ENCODE measurements at places on chromosomes 7 and 10.

- no peak for DNase-seq
These were observed 13.1 kb downstream of the PODXL start for GRCh38 chr7:131543298-131543697.

GRCh38 chr10:34809796-34810195, 5.3 kb downstream of the PARD3 start:
- DNase-seq, result no peak

DNA sequence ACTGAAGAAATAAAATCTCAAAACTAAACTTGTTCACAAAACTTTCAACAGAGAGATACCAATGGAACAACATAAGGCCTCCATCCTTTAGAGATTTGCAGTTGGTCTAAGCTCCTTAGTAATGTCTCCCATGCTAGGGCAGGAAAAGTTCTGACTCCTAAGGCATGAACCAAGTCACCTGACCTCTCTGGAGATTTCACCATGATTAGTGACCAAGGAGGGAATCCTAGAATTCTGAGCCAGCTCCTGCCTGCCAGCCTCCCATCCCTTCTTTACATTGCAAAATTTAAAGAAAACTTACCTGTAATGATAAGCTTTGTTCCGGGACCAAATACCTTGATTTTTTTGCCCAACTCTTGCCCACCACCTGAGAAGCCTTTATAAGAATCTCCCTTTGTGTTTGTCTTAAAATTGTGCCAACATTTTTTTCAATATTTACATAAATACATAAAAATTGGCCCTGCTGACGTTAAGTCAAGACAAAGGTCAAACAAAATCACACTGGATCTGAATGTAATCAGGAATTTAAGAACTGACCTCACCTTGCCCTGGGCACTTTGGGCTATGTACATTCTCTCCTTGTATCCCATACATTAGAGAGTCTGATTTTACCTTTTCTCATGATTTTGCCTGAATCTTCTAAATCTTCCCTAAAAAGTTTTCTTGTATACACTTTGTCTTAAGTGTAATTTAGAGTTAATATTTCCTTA, at the start of gene TARP:
TSS of gene TARP (minus strand) at position 351 of the 710 bp plus-strand sequence.
- no peak for DNase-seq

DNA sequence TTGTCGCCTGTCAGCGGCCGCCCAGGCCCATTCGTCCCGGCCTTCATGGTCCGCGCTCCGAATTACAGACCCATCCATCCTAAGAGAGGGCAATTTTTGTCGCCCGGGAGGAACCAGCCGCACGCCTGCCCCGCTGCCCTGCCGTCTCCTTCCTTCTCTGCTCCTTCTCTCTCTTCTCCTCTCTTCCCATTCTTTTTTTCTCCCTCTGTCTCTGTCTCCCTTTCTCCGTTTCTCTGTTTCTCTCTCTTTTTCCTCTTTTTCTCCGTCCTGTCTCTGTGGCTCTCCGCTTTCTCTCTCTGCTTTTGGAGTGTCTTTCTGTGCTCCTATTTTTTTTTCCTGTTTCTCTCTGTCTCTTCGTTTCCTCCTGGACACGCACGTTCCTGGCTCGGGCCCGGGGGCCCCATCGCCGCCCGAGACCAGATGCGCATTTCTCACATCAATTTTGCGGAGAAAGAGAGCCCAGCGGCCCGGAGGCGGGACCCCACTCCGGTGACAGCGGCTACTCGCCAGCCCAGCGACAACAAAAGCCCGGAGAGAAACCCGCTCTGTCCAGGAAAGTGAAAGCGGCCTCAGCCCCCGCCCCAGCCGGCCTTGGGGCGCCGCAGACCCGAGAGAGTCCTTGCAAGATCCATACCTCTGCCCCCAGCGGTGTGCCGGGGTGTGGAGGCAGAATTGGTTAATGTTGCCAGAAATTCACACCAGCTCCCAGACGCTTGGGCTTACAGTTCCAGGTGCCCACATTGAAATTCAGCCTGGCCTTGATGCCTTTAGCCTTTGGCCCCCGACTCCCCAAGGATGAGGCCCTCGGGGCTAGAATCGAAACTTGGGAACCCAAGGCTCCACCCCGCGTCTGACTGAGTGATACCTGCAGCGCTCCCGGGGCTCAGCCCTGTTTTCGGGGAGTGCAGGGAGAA, 4.1 kb downstream of the LBX1 start:
- DNase-seq, result no peak

GRCh38 chr10:132708441-132708840, 77.5 kb downstream of the NKX6-2 start:
- no peak for DNase-seq

GRCh38 chr10:62907470-62908212, 91.5 kb upstream of the EGR2 start:
- no peak for DNase-seq

DNA sequence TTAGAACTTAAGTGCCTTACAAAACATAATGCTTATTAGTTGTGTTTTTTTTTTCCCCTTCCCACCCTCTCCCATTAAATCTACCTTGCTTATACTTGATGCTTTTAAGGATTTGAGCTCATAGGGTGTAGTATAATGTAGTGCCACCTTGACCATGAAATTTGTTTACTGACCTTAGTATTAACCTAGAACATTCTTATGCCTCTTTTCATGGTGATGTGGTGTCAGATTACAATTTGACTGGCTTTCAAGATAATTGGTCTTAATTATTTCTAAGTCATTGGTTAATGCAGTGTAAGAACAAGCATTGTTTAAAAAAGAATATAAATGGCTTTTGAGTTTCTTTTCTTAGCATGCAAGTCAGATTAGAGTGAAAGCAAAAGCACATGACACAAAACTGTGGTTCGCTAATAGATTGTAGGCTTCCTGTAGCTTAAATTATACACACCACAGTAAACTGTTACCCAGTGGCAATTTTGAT, 61.8 kb downstream of the ADD3 start:
- DNase-seq, result no peak

DNA sequence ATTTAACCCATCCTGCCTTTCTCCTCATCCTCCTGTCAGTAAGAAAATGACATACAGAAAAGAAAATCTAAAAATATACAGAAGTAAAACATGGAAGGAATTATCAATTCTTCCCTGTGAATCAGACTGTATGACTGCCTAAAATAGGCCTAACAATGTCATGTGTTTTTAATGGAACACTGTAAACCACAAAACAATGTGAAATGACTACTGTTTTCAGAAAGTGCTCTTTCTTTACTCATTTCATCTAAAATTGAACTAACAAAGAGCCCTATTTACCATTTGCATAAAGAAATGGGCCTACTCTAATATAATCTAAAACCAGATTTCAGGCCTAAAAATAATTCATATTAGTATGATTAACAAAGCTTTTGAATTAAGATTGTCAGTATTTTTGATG, 35.7 kb downstream of the SEMA3E start:
- no peak for DNase-seq

DNA sequence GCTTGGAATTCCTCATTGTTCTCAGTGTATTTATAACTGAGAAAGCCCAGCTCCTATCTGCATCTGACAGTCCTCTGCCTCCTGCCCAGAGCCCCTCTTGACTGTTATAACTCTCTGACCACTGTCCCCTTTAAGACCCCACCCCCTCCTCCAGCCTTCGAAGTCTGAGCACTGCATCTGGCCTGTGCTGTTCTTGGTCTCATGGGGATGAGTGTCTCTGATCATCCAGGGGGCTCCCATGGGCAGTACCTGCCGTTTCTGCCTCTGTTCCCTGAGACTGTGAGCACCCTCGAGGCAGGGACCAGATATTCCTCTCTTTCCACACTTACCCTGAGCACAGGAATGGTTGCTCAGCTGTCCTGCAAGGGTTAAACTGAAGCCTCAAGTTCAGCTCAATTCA, 7.7 kb downstream of the GHRHR start:
- DNase-seq, result no peak

GRCh38 chr10:132988988-132989387, 46.6 kb upstream of the CFAP46 start:
- no peak for DNase-seq

GRCh38 chr10:1070919-1071318, 14.7 kb downstream of the WDR37 start:
- DNase-seq, result no peak

GRCh38 chr10:81021428-81022129, 483.9 kb downstream of the SH2D4B start:
- no peak for DNase-seq

DNA sequence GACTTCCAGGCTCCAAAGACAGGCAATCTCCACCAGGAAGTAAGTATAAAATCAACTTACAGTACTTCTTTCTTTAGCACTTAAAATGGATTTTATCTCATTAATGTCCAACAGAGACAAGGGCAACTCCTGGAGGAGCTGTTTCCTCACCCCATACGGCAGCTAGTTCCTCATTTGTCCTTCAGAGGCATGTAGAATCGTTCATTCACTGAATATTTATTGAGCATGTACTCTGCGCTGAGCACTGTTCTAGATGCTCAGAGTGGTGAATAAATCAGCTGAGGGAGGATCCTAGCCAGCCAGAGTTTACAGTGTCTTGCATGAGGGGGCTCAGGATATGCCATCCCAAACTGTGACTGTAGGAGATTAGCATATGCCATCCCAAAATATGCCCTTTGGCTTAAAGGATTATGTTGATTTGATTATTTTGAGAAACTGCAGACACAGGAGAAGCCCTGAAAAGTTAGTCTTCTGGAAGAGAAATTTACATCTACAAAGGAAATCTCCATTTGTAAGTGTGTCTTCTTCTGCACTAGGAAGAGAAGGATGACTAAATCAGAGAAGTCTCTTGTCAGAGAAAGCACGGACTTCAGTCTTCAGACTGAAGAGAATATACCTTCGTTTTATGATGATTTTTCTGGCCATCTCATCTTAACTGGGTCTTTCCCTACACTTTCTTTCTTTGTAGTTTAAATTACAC, 66.9 kb downstream of the BAMBI start:
- DNase-seq, result no peak

DNA sequence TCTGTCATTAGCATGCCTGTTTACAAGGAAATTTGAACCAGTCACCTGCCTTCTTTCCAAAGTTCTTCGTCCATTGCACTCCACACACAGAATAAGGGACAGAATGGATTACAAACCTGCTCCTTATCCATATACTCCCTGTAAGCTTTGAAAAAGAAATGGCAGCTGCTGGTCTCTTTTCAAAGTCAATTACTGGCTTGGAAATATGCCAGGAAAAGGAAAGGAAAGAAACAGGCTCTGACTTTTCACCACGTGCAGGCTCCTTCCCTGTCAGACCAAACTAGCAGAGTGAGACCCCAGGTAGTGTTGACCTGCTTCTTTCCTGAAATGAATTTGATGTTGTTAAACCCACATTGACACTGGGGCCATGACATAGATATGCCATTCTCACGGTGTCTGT, 84.5 kb downstream of the LHFPL3 start:
- no peak for DNase-seq

- no peak for DNase-seq
These were observed 433.6 kb downstream of the ACTR3B start for GRCh38 chr7:153193144-153193595.

- no peak for DNase-seq
These were observed 35.3 kb downstream of the CHST3 start for GRCh38 chr10:71999360-72000072.

DNA sequence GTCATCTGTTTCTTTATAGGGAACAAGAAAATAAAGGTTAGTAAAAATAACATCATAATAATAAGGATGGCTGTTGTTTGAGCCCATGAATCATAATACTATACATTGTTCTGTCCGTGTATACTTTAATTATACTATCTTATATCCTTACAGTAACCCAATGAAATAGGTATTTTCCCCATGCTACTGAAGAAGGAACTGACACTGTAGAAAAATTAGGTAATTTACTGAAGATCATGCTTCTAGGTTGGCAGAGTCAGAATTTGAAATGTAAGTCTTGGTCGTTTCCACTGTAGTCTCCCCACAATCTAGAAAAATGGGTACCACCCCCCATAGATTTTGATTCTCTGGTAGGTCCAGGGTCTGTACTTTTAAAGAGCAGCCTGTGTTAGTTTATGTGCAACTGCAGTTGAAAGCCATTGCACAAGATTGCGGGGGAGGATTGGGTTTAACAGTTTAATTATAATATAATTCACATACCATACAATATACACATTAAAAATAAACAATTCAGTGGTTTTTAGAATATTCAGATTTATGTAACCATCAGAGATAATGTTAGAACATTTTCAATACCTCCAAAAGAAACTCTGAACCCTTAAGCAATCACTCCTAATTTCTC, 47.7 kb downstream of the SHOC2 start:
- DNase-seq, result no peak

DNA sequence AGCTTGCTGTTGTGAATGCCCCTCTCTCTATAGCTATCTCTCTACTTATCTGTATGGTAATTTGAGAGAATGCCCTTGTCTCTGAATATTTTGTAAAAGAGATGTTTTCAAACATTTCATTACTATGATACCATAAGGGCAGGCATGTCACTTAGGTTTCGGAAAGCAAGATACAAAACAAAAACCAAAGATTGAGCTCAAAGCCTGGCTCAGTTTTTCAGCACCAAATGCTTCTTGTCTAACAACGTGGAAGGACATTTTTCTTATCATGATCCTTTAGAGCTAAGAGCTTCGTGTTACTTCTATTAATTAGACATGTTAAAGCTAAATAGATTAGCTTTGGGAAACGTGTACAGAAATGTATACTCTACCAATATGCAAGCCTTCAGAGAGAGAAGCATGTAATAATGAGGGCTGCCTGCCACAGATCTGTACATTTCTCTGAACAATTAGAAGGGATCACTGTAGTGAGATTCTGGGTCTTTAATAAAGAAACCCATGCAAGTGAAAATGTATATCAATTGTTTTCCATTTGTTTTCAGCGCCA, 148.9 kb downstream of the ARID5B start:
- no peak for DNase-seq

DNA sequence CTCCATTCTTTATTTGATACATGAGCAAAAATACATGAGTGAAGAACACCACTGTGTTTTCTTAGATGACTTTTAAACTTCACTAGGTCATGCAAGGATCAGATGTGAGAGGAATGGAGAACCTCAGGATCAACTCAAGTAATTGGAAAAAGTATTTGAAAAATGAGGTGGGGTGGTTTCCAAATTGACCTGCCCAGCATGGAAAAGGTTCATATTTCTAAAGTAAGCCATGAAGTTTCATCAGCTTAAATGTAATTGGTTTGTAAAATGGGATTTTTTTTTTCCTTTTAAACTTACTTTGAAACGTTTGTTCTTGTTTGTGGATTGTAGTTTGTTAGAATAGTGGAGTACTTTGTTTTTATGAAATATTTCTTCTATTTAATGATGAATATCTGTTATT, 134.8 kb downstream of the MLLT10 start:
- DNase-seq, result no peak

GRCh38 chr7:137943132-137943551, 58.7 kb downstream of the CREB3L2 start:
- DNase-seq, result no peak

GRCh38 chr10:99403674-99404073, 26.8 kb downstream of the GOT1 start:
- no peak for DNase-seq

Measured in effector memory CD8-positive, alpha-beta T cell (primary cell).